Endothelial cell (in vitro differentiated cells): ENCODE measurements at places on chromosomes 4 and X. TPM values are rescaled to one million over a fixed set of nuclear protein-coding genes. Genes with fewer than 3 reads are reported as not detected.

DNA sequence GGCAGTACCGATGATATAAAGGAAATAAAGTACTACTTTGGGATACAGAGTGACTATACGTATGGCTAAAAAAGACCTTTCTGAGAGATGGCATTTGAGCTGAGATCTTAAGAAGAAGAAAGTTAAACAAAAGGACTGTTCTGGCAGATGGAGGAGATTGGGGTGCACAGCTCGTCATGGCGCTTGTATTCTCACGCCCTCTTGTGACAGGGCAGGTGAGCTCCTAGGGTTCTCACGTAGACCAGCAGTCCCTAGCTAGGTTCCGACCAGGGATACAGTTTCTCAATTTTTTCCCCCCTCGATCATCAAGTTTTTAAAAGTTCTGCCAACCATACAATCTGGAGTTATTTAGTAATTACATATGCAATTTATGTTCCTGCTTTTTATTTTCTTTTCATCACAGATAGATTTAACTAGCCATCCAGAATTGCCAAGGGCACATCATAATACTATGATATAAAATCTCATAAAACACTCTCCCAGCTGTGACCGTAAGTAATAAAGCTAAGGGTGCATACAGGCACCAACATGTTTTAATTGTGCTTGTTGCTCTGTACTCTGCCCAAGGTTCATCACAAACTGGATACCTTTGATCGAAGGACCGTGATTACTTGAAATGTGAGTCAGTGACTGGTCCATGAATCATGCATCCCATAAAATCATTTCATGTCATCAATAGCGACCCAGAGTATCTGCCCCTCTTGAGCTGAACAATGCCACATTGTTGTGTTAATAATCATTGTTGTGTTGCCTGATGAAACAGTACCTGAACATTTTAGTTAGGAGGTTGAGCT is 69.4 kb upstream of the ZNF518B start:
- H3K4me1 ChIP-seq, result peaks cover 15% of the 10 kb centered on the region
- H3K27ac ChIP-seq, result no peak overlapping the region
- DNase-seq, result no peak
- no peaks in the 10 kb centered on the region for H3K36me3 ChIP-seq

DNA sequence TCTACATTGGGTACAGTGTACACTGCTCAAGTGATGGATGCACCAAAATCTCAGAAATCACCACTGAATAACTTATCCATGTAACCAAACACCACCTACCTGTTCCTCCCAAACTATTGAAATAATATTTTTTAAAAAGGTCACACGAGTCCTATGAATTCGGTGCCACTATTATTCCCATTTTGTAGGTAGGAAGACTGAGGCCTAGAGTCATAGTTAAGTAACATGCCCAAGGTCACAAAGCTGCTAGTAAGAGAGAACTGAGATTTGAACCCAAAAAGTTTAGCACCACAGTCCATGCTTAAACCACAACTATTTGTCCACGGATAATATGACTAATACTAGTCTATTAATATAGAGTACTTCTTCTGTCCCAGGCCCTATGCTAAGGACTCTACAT is 2.7 kb downstream of the ARHGEF6 start:
- no peak for DNase-seq
- H3K4me1 ChIP-seq, result peaks cover 32% of the 10 kb centered on the region
- no peaks in the 10 kb centered on the region for H3K27me3 ChIP-seq
- H3K27ac ChIP-seq, result no peak overlapping the region
- H3K36me3 ChIP-seq, result no peaks in the 10 kb centered on the region
- H3K4me3 ChIP-seq, result no peak overlapping the region

DNA sequence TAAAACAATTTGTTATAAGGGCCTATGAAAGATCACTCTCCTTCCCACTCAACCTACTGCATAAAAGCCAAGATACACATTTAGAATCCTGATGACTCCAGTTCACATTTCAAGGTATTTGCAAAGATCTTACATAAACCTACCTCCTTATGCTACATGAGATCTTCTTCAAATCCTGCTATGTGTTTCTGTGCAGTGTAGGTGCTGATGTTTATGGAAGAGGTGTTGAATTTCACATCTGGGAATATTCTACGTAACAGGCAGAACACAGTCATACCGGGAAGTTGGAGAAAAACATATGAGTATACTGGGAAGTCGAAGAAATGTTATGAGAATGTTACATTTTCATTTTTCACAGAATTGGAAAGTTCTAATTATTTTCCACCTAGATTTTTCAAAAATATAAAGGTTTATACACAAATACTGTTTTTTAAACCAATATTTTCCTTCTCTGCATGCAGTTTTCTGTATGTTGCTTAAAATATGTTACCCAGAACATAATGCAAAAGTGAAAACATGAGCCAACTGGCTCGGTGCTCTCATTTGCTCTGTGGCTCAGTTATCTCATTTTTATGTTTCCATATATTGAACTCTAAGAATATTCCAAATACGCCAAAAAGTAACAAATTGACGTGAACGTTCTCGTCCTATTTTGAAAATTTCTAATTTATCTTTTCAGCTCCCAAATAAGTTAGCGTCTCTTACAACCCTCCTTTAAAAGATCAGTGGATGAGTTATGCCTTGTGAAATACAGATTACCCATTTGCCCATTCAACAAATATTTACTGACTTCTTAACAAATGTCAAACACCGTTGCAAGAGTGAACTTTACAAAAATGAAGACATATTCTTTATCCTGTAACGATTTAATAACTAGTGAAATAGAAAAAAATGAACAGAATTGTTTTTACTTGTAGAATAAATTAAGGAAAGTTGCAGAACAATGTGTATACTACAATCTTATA is 899.3 kb downstream of the STIM2 start:
- no peak for DNase-seq
- H3K36me3 ChIP-seq, result no peaks in the 10 kb centered on the region
- no peak overlapping the region for H3K27ac ChIP-seq
- H3K4me3 ChIP-seq, result no peak overlapping the region
- H3K27me3 ChIP-seq, result no peaks in the 10 kb centered on the region

DNA sequence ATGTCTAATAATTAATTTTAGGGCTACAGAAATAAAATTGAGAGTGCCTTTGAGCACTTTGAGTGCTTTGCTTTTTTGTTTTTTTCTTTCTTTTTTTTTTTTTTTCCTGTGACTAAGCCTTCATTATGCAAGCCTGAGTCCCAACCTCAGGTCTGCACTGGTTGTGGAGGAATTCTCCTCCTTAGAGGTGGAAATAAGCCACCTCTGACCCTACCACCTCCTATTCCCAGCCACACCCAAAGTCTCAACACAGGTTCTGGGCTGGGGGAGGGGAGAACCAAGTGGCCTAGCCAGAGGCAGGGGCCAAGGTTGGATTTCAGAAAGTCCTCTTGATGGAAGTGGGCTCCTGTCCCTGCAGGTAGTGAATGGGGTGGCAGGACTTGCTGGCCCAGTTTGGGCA is 180.2 kb downstream of the ARAP2 start:
- no peak overlapping the region for H3K27ac ChIP-seq
- peaks cover 5% of the 10 kb centered on the region for H3K36me3 ChIP-seq
- H3K4me1 ChIP-seq, result peaks cover 4% of the 10 kb centered on the region
- peaks cover 3% of the 10 kb centered on the region for H3K27me3 ChIP-seq
- no peak overlapping the region for H3K4me3 ChIP-seq
- DNase-seq, result no peak

- no peak for DNase-seq
- peaks cover 6% of the 10 kb centered on the region for H3K27me3 ChIP-seq
- no peaks in the 10 kb centered on the region for H3K36me3 ChIP-seq
- no peak overlapping the region for H3K4me3 ChIP-seq
- no peak overlapping the region for H3K27ac ChIP-seq
Measured at GRCh38 chrX:147675819-147676218, 235.9 kb upstream of the FMR1 start.

The TLR10 gene
- total RNA-seq, result not detected

The TSPAN6 gene
- 52.2 TPM for total RNA-seq

DNA sequence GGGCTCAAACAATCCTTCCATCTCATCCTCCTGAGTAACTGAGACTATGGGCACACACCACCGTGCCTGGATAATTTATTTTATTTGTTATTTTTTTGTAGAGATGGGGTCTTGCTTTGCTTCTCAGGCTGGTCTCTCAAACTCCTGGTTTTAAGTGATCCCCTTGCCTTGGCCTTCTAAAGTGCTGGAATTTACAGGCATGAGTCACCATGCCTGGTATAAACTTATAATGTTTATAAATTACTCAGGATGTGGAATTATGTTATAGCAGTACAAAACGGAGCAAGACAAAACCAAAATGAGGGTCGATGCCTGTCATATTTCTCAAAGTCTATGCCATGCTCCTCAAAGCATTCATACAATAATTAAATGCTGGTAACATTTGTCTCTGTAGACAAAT is 29.8 kb upstream of the TEX13C start:
- no peak overlapping the region for H3K4me3 ChIP-seq
- peaks cover 5% of the 10 kb centered on the region for H3K4me1 ChIP-seq
- no peaks in the 10 kb centered on the region for H3K36me3 ChIP-seq
- H3K27ac ChIP-seq, result no peak overlapping the region
- no peaks in the 10 kb centered on the region for H3K27me3 ChIP-seq
- DNase-seq, result no peak

- H3K27me3 ChIP-seq, result peaks cover 4% of the 10 kb centered on the region
- H3K27ac ChIP-seq, result no peak overlapping the region
- H3K4me3 ChIP-seq, result no peak overlapping the region
- H3K4me1 ChIP-seq, result no peaks in the 10 kb centered on the region
- H3K36me3 ChIP-seq, result no peaks in the 10 kb centered on the region
- DNase-seq, result no peak
Measured at GRCh38 chr4:2359591-2360395, 58.7 kb downstream of the ZFYVE28 start.

GRCh38 chr4:48739560-48740019 is 40.5 kb downstream of the FRYL start:
- H3K36me3 ChIP-seq, result peaks cover 6% of the 10 kb centered on the region
- H3K4me3 ChIP-seq, result no peak overlapping the region
- H3K27ac ChIP-seq, result no peak overlapping the region
- peaks cover 21% of the 10 kb centered on the region for H3K4me1 ChIP-seq
- DNase-seq, result no peak

The EDA gene
- 2.3 TPM for total RNA-seq

GRCh38 chr4:140100771-140101170 is 53.2 kb downstream of the MAML3 start:
- no peak overlapping the region for H3K4me3 ChIP-seq
- H3K27me3 ChIP-seq, result peaks cover 4% of the 10 kb centered on the region
- peaks cover 65% of the 10 kb centered on the region for H3K4me1 ChIP-seq
- no peaks in the 10 kb centered on the region for H3K36me3 ChIP-seq
- H3K27ac ChIP-seq, result peak overlapping the region; percentile 81

- H3K27ac ChIP-seq, result no peak overlapping the region
- DNase-seq, result no peak
- no peak overlapping the region for H3K4me3 ChIP-seq
- peaks cover 2% of the 10 kb centered on the region for H3K27me3 ChIP-seq
- H3K36me3 ChIP-seq, result peaks cover 5% of the 10 kb centered on the region
Measured at GRCh38 chr4:100533741-100534140, 15.9 kb upstream of the EMCN start.

DNA sequence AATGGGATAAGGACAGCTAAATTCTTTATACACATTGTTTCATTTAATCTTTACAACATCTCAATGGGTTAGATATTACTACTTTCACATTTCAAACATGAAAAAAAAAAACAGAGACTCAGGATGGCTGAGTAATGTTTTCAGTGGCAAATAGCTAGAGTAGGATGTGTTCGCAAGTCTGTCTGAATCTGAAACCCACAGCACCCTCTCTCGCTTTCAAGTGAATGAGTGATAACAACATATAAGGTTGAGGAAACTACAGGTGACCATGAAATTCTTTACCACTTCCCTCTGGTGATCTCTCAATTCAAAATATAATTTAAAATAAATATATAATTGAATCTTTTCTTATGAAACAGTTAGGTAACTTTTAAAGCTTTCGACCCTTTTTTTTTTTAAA is 162.6 kb downstream of the PRR32 start:
- no peak overlapping the region for H3K4me3 ChIP-seq
- DNase-seq, result no peak
- no peaks in the 10 kb centered on the region for H3K36me3 ChIP-seq
- H3K4me1 ChIP-seq, result no peaks in the 10 kb centered on the region

- no peaks in the 10 kb centered on the region for H3K4me1 ChIP-seq
- peaks cover 6% of the 10 kb centered on the region for H3K27me3 ChIP-seq
- H3K36me3 ChIP-seq, result no peaks in the 10 kb centered on the region
- no peak overlapping the region for H3K4me3 ChIP-seq
- no peak for DNase-seq
- no peak overlapping the region for H3K27ac ChIP-seq
Measured at GRCh38 chrX:23493941-23494374, 159.3 kb downstream of the PTCHD1 start.

The RASGEF1B gene
- 10.7 TPM for total RNA-seq

The MAGEA6 gene
- total RNA-seq, result not detected

GRCh38 chrX:13923845-13924244 is 105.8 kb downstream of the GEMIN8 start:
- H3K36me3 ChIP-seq, result no peaks in the 10 kb centered on the region
- no peak for DNase-seq
- H3K4me1 ChIP-seq, result no peaks in the 10 kb centered on the region

GRCh38 chrX:111123125-111123524 is 27.1 kb downstream of the PAK3 start:
- DNase-seq, result no peak
- no peak overlapping the region for H3K4me3 ChIP-seq
- no peak overlapping the region for H3K27ac ChIP-seq
- no peaks in the 10 kb centered on the region for H3K27me3 ChIP-seq
- H3K36me3 ChIP-seq, result no peaks in the 10 kb centered on the region

- no peaks in the 10 kb centered on the region for H3K36me3 ChIP-seq
- no peak overlapping the region for H3K4me3 ChIP-seq
- no peak overlapping the region for H3K27ac ChIP-seq
- H3K4me1 ChIP-seq, result no peaks in the 10 kb centered on the region
- H3K27me3 ChIP-seq, result peaks cover 2% of the 10 kb centered on the region
Measured at GRCh38 chr4:164011791-164012190, 517.3 kb downstream of the TMA16 start.

DNA sequence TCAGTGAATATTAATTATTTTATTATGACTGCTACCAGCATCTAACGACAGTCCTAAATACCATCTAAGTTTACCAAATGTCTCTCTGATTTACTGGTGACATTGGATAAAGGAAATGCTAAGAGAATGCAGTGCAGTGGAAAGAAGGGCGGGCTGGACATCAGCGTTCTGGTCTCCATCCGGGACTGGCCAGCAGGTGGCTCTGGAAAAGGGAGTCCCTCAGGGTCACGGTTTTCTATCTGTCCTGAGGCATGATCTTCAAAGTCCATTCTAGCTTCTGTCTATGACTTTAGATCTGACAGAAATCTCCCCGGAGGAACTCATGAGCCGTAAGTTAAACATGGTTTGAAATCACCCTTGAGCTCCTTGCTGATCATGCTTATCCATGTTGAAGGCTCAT is 3.3 kb downstream of the TRIM2 start:
- no peak overlapping the region for H3K27ac ChIP-seq
- no peak overlapping the region for H3K4me3 ChIP-seq
- no peaks in the 10 kb centered on the region for H3K27me3 ChIP-seq
- no peaks in the 10 kb centered on the region for H3K36me3 ChIP-seq
- DNase-seq, result peak; percentile 57

GRCh38 chrX:24694825-24695224 is 1.1 kb downstream of the POLA1 start:
- no peak for DNase-seq
- no peaks in the 10 kb centered on the region for H3K36me3 ChIP-seq
- H3K4me1 ChIP-seq, result no peaks in the 10 kb centered on the region
- peaks cover 2% of the 10 kb centered on the region for H3K27me3 ChIP-seq
